ENCODE measurements at places on chromosomes 5 and 9.

- DNase-seq, result no peak
These were observed 370.6 kb downstream of the NTRK2 start for GRCh38 chr9:85040146-85040545.

DNA sequence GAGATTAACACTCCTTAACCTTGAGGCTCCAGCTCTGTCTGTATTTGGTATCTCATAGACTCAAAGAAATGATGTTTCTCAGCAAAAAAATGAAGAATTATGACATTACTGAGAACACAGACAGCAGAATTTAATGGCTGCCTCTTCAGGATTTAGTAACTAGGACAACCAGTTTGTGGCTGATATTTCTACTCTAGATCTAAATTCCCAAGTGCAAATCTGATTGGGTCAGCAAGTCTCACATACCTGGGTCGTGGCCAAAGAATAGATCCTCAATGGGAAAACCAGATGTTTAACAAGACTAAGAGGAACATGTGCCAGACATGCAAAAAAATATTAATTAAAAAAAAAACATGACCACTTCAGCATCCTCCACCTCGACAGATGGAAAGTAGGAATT, 608.9 kb downstream of the DTWD2 start:
- no peak for DNase-seq

DNA sequence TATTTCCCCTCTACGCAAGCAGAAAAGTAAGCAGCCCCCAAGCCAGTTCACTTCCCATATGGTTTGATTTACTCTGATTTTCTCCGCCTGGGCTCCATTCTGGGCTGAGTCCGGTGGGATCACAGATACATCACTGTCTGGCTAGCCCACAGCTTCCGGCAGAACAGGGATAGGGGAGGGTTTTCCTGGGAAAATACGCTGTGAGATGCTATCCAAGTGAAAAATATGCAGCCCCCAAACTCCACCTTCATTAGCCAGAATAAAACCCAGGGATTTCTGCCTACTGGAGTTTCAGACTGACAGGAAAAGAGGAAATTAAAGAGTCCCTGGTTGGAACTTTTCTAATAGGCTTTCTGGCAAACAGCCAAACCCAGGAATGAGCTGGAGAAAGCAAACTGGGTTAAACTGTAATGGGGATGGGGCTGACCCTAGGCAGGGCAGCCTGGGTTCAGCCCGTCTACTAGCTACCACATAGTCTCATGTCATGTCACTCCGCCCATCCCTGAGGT, 16.9 kb upstream of the NIPAL4 start:
- DNase-seq, result no peak

DNA sequence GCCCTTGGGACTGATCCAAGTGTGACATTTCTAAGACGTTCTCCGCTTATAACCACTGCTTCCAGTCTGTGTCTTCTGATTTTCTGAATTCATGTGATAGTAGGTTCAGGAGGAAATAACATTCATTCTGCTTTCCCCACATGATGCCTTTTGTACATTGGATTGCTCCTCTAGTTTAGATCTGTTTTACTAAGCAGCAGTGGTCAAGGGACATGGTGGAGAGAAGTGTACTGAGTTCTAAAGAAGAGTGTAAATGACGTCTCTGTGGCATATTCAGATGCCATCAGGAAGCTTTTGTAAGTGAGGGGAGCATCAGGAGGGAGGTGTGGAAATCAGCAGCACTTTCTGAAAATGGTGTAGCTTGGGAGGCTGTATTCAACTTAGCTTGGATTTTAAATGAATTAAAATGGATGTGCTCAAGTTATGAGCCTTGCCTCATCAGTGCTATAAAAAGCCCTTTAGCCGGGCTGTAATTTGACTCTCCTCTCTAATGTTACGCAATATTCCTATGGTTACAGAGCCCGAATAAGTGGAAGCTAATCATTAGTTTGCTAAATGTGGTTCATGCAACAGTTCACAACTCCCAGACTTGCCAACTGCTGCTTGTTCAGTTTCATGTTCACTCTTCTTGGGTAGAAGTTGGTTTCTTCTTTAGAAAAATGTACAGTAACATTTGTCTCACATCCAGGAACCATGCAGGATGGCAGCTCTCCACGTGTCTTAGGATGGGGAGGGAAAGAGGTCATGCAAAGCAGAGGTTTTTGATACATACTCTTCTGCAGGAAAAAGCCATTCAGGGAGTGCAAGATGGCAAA, 281.3 kb downstream of the ARHGAP26 start:
- DNase-seq, result no peak

DNA sequence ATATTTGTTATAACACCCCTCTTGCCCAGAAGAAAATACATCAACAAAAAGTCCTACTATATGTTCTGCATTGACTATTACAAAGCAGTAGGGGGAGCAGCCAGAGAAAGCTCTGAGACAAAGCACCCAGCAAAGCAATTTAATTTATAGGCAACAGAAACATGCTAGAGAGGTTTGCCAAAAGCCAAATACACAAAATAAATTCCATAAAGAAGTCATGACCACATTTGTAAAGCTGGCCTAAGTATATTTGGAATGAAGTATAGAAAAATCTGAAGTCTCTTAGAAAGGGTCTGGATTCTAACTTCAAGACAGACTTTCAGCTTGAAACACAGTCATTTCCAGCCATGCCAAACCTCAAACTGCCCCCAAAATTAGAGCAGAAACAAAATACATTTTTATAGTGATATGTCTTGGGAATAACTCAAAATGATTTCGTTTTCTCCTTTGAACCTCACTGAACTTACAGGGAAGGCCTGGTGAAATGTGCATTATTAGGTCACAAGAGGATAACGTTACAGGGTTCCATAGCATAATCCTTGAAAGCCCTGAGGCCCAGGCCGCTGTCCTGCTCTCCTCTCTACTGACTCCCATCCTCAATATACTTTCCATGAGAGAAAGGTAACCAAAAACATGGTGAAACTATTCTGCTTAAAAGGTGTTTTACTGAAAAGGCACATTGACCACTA, 451.8 kb downstream of the RAB3C start:
- peak; percentile 37 for DNase-seq

DNA sequence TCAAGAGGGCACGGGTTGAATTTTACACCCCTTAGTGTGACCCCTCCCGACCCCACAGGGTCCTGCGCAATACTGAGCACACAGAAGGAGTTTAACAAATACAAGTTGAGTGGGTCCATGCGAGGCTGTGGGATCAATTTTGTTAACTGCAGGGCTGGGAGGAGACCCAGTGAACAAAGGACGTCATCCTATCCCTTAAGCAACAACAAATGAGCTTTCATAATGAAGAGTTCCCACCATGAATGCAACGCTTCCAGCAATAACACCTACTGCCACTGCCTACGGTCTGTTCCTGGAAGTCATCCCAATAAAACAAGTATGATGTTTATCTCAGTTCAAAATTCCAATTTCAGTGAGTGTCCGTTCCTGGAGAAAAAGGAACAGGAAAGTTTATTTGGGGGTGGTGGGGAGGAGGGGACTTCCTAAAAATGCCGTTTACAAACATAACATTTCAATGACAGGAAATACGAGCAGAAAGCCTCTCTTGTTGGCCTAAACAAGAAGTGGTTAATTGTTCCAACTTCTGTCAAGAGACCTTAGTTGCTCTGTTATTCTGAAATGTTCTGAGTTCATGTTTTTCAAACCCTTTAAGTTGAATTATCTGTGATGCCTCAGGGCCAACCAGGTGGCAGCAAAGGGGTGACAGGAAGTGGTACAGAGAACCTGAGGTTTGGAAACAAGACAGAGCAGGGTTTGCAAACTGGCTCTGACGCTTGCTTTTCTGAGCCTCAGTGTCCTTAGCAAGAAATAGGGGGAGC, 65.8 kb upstream of the PLPP6 start:
- DNase-seq, result peak; percentile 14

DNA sequence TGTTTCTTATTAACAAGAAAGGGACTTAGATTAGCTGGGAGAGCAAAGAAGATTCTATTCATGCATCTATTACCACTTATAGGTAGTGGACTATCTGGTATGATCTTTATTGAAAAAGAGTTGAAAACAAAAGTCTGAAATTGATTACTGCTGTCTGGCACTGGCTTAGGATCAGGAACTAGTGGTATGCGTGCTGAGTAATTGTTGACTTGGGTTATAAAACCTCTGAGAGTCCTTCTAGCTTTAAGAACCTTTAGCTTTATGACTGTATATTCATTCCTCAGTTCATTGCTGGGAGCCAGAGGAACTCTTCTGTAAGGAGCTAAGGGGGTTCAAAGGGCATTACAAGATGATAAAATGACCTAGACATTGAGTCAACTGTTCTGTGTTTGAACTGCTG, 7.6 kb downstream of the SLC1A1 start:
- DNase-seq, result no peak

GRCh38 chr5:146111409-146111808, 6.0 kb upstream of the PLAC8L1 start:
- DNase-seq, result peak; percentile 71

- peak; percentile 90 for DNase-seq
These were observed 120.8 kb downstream of the GALNT10 start for GRCh38 chr5:154311362-154311761.

GRCh38 chr5:34045023-34045422, 2.0 kb upstream of the C1QTNF3 start:
- DNase-seq, result no peak

- DNase-seq, result no peak
These were observed 101.5 kb upstream of the SNX2 start for GRCh38 chr5:122673343-122673742.

DNA sequence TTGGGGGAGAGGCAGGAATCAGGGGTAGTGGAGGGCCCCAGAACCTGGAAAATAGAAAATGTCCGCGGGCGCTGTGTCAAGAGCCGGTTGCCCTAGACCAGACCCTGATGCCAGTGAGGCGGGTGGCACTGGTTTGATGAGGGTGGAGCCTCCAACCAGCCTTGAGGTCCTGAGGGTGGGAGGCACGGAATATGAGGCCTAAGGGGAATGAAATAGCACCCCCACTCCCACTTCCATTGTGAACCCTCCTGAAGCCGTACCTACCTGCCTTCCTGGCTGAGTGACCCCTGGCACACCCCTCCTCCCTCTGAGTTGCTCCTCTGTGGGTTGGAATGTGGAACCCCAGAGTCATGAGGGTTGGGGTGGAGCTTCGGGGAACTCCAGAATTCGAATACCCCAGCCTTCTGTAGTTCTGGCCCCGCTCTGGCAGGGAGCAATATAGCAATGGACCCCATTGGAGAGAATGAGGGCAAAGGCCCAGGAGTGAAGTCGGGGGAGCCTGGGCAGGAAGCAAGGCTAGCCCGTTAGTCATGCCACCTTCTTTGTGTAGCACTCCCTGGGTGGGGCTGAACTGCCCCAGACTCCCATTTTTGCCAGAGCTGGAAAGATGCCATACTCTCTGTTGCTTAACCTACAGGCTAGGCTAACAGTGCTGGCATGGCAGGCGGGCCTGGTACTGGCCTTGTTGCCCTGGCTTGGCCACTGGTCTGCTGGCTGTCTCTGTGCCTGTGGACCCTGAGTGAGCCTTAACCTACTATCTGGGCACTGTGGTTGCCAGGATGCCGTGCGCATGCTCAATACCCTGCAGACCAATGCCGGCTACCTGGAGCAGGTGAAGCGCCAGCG, 1.0 kb downstream of the FPGS start:
- peak; percentile 51 for DNase-seq

DNA sequence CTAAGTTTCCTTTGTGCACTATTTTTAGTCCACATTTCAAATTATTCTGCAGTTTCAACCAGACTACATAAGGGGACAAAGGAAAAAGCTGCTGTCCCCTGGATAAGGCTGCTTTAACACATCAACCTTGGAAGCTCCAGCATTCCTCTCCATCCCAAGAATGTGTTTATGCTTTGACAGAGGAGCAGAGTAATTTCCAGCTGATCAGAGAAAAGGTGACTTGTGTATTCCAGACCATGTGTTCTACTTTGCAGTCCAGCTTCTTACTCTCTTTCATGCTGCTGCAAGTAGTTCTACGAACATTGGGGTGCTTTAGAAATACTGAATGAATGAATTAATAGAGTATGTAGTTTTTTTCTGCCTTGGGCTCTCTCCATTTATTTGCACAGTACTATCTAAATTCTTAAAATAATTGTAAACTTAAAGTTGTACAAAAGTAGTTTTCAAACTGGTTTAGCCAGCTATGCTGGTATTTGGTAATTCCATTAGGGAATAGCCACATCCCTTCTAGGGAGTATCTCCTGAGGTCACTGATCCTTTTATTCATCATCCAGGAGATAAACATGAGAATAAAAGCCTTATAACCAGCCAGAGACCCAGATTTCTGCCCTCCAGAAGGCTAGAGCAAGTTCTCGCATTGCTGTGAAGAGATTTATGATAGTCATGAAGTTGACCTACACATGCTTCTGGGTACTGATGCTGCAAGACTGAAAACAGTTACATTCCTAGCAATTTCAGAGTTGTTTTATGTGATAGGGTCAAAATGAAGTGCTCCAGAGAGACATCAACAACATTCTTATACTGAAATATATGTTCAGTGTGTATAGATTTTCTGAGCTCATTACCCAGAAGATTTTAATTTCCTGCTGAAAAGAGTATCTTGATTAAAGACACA, 215.2 kb downstream of the COMMD10 start:
- DNase-seq, result no peak

DNA sequence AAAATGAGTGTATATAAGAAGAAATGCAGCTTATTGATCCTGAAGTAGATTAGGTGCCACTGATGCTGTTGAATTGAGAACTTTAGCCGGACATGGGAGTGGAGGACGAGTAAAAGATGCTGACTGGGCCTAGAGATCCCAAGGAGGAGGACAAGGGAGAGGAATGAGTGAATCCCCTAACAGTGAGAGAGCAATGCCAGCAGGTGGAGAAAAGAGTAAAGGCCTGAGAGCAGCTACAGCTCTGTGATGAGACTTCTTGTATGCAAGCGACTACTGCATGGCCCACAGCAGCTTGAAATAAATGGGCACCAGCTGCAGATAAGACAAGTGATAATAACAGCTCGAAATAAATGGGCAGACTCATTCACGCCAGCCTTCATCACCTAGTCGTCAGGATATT, 44.5 kb upstream of the JMY start:
- no peak for DNase-seq

- DNase-seq, result no peak
These were observed 182.9 kb upstream of the RFX3 start for GRCh38 chr9:3708751-3709150.

GRCh38 chr9:77954013-77954665, 77.5 kb downstream of the GNAQ start:
- no peak for DNase-seq

GRCh38 chr9:132806723-132807421, 71.2 kb downstream of the AK8 start:
- DNase-seq, result no peak

GRCh38 chr5:58885260-58885659, 302.4 kb downstream of the RAB3C start:
- DNase-seq, result no peak

- no peak for DNase-seq
These were observed 345.7 kb downstream of the DEPDC1B start for GRCh38 chr5:60354311-60354710.

GRCh38 chr9:18061856-18062255, 412.1 kb upstream of the ADAMTSL1 start:
- no peak for DNase-seq

DNA sequence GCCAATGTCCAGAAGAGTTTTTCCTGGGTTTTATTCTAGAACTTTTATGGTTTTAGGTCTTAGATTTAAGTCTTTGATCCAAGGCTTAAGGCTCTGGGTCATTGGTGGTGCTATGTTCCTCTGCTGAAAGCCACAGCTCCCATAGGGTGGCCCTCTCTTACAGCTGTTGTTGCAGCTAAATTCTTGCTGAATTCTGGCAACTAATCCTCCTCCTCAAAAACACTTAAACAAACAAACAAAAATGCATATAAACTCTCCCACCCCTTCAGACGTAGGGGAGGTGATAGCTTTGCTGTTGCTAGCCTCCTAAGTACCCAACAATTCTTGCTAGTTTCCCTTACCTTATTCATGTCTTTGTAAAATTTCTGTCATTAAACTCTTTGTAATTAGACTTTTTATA, 30.2 kb downstream of the IQGAP2 start:
- DNase-seq, result no peak
